Left forelimb (tissue), 1 donor: ENCODE measurements at places on chromosomes 6 and 20.

- no peak for DNase-seq
These were observed 121.4 kb downstream of the KIF13A start for GRCh38 chr6:17865798-17866725.

- no peak for DNase-seq
These were observed 141.6 kb upstream of the SHLD1 start for GRCh38 chr20:5608442-5609161.

DNA sequence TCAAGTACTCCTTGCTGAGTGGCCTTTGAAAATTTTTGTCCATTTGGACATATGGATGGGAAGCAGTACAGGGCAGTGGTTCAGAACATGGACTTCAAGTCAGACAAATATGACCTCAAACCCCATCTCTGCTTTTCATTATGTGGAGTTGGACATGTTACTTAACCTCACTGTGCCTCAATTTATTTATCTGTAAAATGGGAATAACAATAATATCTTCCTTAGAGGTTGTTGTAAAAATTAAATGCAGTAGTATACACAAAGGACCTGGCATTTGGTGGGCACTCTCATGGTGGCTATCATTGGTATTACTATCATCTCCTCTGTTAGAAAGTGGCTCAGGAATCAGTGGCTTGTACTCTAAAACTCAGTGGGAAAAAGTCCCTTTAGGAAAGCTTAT is 204.0 kb upstream of the MYLIP start:
- DNase-seq: no peak

GRCh38 chr6:79776076-79776475 is 144.9 kb downstream of the SH3BGRL2 start:
- DNase-seq: no peak

GRCh38 chr6:113842165-113842564 is 15.0 kb upstream of the MARCKS start:
- no peak for DNase-seq

- no peak for DNase-seq
These were observed 259.5 kb upstream of the JARID2 start for GRCh38 chr6:14986370-14986769.
